ENCODE measurements at places on chromosomes 3 and 15. TPM values are rescaled to one million over a fixed set of nuclear protein-coding genes. Genes with fewer than 3 reads are reported as not detected.

- H3K4me3 ChIP-seq: no peak overlapping the region
- no peak overlapping the region for H3K27ac ChIP-seq
- H3K4me1 ChIP-seq: peaks cover 6% of the 10 kb centered on the region
- no peaks in the 10 kb centered on the region for H3K27me3 ChIP-seq
Observed at GRCh38 chr15:67717776-67718175, 107.5 kb upstream of the SKOR1 start.

Gene WDR93
- 0.16 TPM for total RNA-seq

DNA sequence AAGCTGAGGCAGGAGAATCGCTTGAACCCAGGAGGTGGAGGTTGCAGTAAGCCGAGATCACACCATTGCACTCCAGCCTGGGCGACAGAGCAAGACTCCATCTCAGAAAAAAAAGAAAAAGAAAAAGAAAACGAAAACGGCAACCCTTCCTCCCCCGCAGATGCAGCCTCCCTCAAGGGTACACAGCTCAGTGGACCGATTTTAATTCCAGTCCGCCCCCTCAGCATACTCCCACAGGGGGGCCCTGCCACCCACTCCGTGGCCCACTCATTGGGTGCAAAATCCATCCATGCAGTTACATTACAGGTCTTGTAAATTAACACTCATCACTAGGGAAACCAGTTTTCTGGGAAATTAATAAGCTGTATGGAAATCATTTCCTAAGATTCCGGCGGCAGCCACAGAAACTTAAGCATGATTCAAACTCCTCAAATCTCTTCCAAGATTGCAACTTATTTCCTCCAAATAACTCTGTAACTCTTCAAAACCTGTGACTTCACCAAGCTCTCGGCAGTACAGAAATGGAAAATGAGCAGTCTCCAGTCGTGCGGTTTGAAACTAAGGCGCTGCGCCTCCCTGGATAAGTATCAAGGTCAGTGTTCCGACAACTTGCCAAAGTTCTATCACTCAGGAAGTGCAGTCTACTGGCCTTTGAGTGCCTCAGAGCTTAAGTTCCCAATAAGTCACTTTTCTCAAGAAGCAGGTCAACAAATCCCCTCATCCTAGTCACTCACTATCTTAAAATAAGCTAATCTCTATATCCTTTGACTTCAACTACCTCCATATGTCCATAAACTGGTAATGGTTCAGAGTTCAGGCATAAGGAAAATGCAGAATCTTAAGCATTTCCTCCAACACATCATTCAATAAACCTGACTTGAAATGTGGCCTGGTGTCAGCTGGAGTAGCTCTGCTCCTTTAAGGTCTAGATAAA is 24.7 kb upstream of the KLHL6 start:
- H3K27ac ChIP-seq: no peak overlapping the region
- no peaks in the 10 kb centered on the region for H3K36me3 ChIP-seq
- peak overlapping the region; percentile 75 for H3K4me3 ChIP-seq
- no peak for DNase-seq
- peaks cover 44% of the 10 kb centered on the region for H3K4me1 ChIP-seq
- peaks cover 5% of the 10 kb centered on the region for H3K27me3 ChIP-seq

- H3K36me3 ChIP-seq: peaks cover 37% of the 10 kb centered on the region
- DNase-seq: no peak
- H3K27ac ChIP-seq: no peak overlapping the region
- H3K4me1 ChIP-seq: no peaks in the 10 kb centered on the region
Observed at GRCh38 chr3:11430624-11431023, 158.4 kb downstream of the ATG7 start.

DNA sequence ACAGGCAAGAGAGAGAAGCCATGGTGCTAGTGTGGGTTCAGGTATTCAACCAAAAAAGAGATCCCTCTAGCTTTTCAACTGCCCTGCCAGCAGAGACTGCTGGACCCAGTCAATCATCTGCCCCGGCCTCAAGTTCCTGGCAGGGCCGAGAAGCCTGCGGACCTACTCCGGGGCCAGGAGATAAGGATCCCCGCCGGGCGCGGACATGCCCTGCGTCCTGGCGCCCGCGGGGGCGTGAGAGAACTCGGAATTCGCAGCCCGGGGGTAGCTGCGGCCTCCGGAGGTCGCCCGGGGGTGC is 821 bp upstream of the MAGI1 start:
- peaks cover 18% of the 10 kb centered on the region for H3K4me1 ChIP-seq
- H3K4me3 ChIP-seq: no peak overlapping the region
- no peak overlapping the region for H3K27ac ChIP-seq
- H3K27me3 ChIP-seq: peaks cover 42% of the 10 kb centered on the region
- DNase-seq: no peak

GRCh38 chr3:138862531-138862923 is 27.8 kb upstream of the PIK3CB start:
- H3K27ac ChIP-seq: no peak overlapping the region
- no peaks in the 10 kb centered on the region for H3K36me3 ChIP-seq
- no peaks in the 10 kb centered on the region for H3K27me3 ChIP-seq
- H3K4me1 ChIP-seq: no peaks in the 10 kb centered on the region
- no peak overlapping the region for H3K4me3 ChIP-seq
- no peak for DNase-seq

GRCh38 chr3:126465928-126466544 is 9.7 kb downstream of the ZXDC start:
- peaks cover 4% of the 10 kb centered on the region for H3K4me1 ChIP-seq
- H3K27me3 ChIP-seq: no peaks in the 10 kb centered on the region
- no peak overlapping the region for H3K27ac ChIP-seq
- no peak for DNase-seq
- H3K36me3 ChIP-seq: peaks cover 93% of the 10 kb centered on the region
- H3K4me3 ChIP-seq: no peak overlapping the region

GRCh38 chr3:63290686-63291085 is 12.6 kb downstream of the SYNPR start:
- no peak overlapping the region for H3K27ac ChIP-seq
- no peaks in the 10 kb centered on the region for H3K36me3 ChIP-seq
- H3K4me1 ChIP-seq: no peaks in the 10 kb centered on the region
- H3K27me3 ChIP-seq: peaks cover 2% of the 10 kb centered on the region
- DNase-seq: no peak

- H3K27me3 ChIP-seq: peaks cover 3% of the 10 kb centered on the region
- no peak overlapping the region for H3K4me3 ChIP-seq
- H3K36me3 ChIP-seq: no peaks in the 10 kb centered on the region
- H3K4me1 ChIP-seq: no peaks in the 10 kb centered on the region
Observed at GRCh38 chr15:100160953-100161352, 180.8 kb downstream of the ADAMTS17 start.

- H3K4me3 ChIP-seq: no peak overlapping the region
- peaks cover 5% of the 10 kb centered on the region for H3K27me3 ChIP-seq
- no peak overlapping the region for H3K27ac ChIP-seq
- H3K4me1 ChIP-seq: no peaks in the 10 kb centered on the region
- H3K36me3 ChIP-seq: no peaks in the 10 kb centered on the region
Observed at GRCh38 chr3:38576526-38577370, 72.7 kb downstream of the SCN5A start.

Gene STAC
- total RNA-seq: 0.09 TPM

GRCh38 chr3:159751146-159751545 is 237.5 kb upstream of the IL12A start:
- no peak for DNase-seq
- H3K4me3 ChIP-seq: no peak overlapping the region
- H3K4me1 ChIP-seq: no peaks in the 10 kb centered on the region

Gene TUSC7
- total RNA-seq: not detected

GRCh38 chr3:193665370-193665989 is 72.5 kb downstream of the OPA1 start:
- H3K27me3 ChIP-seq: no peaks in the 10 kb centered on the region
- DNase-seq: no peak
- peaks cover 69% of the 10 kb centered on the region for H3K36me3 ChIP-seq
- peaks cover 6% of the 10 kb centered on the region for H3K4me1 ChIP-seq

Measured in activated B cell treated with CpG ODN at 0.5 μM for 24 hours (primary cell).